ENCODE measurements at places on chromosomes 6 and 20. TPM values are rescaled to one million over a fixed set of nuclear protein-coding genes. Genes with fewer than 3 reads are reported as not detected.

IL17A gene
- not detected for total RNA-seq

TINAG gene
- total RNA-seq = not detected

DNA sequence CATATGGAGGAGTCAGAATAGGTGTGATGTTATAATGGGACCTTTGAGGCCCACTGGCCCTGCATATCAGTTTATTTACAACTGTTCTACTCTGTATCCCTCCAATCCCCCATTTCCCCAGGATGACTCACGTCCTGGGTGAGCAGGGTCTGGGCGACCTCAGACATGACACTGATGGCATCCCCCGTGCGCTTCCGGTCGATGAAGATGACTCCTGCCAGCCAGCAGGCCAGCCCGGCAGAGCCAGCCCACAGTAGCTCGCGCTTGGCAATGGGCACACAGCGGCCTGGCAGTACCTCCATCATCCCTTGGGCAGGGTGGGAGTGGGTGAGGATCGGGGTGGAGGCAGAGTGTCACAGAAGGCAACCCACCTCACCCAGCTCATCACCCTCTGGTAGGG, 5.6 kb downstream of the AGPAT1 start:
- no peaks in the 10 kb centered on the region for H3K27me3 ChIP-seq
- no peak overlapping the region for H3K4me3 ChIP-seq

DNA sequence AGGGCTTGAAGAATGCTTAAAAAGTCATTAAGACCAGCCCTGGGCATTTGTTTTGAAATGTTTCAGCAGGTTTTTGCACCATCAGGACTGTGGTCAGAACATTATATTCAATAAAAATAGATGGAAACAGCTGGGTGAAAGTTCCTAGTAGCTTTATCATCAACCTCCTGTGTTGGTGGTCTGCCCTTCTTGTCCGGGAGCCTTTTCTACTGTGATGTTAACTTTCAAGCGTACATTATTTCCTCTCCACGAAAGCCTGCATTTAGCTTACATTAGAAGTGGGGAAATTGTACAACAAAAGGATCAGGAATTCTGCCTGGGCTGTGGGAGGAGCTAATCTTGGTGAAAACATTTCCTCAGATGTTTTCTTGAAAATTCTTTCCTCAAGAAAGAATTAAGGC, 71.1 kb downstream of the LAMA4 start:
- no peaks in the 10 kb centered on the region for H3K27me3 ChIP-seq
- no peaks in the 10 kb centered on the region for H3K4me1 ChIP-seq
- no peak for DNase-seq
- no peak overlapping the region for H3K27ac ChIP-seq

WTAP gene
- 94.7 TPM for total RNA-seq

CCNC gene
- 40.4 TPM for total RNA-seq

DNA sequence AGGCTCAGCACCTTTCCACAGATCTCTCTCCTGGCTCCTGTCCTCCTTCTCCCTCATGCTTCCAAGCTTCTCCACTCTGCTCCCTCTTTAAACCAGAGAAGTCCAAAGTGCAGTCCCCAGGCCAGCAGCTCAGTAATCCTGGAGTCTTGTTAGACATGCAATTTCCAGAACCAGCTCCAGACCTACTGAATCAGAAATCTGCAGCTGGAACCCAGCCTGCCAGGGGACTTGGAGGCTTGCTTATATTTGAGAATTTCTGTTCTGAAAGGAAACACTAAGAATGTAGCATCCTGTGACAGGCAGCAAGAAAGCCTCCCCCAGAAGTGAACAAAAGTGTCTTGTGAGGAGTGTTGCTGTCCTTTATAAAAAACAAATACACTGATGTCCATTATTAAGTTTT, 438.1 kb downstream of the BCKDHB start:
- peaks cover 4% of the 10 kb centered on the region for H3K4me1 ChIP-seq
- no peaks in the 10 kb centered on the region for H3K36me3 ChIP-seq
- H3K4me3 ChIP-seq = no peak overlapping the region
- no peaks in the 10 kb centered on the region for H3K27me3 ChIP-seq
- H3K27ac ChIP-seq = no peak overlapping the region

RAD21L1 gene
- total RNA-seq = not detected

SLC17A9 gene
- total RNA-seq = 17.8 TPM

DNA sequence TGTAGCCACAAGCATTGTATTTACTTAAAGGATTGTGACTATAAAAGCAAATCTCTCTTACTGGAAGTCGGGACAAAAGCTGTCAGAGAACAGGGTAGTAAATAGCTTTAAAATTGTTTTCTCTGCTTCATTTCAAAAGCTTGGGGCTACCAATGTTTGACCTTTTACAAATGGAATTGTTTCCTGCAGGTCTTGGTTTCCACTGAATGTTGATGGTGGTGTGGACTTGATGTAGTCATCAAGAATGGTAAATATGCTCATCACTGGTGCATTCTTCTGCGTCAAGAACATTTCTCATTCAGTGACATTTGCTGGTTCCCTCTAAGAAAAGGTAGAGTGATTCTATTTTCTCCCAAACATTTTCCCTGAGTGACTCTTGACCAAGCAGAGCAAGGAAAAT, 435.4 kb upstream of the KHDRBS2 start:
- H3K27ac ChIP-seq = no peak overlapping the region
- DNase-seq = no peak
- H3K4me3 ChIP-seq = no peak overlapping the region
- H3K4me1 ChIP-seq = no peaks in the 10 kb centered on the region
- H3K36me3 ChIP-seq = no peaks in the 10 kb centered on the region

GRCh38 chr6:148455674-148456558, 113.3 kb downstream of the SASH1 start:
- no peaks in the 10 kb centered on the region for H3K4me1 ChIP-seq
- H3K36me3 ChIP-seq = no peaks in the 10 kb centered on the region
- H3K4me3 ChIP-seq = no peak overlapping the region
- no peak for DNase-seq

EYA4 gene
- total RNA-seq = 4.4 TPM

GRCh38 chr20:7716286-7716972, 223.8 kb downstream of the HAO1 start:
- H3K4me3 ChIP-seq = no peak overlapping the region
- H3K27me3 ChIP-seq = no peaks in the 10 kb centered on the region
- H3K27ac ChIP-seq = no peak overlapping the region
- no peaks in the 10 kb centered on the region for H3K36me3 ChIP-seq
- DNase-seq = no peak

SLC22A16 gene
- total RNA-seq = 0.55 TPM
